ENCODE measurements at places on chromosomes 1 and 21.

DNA sequence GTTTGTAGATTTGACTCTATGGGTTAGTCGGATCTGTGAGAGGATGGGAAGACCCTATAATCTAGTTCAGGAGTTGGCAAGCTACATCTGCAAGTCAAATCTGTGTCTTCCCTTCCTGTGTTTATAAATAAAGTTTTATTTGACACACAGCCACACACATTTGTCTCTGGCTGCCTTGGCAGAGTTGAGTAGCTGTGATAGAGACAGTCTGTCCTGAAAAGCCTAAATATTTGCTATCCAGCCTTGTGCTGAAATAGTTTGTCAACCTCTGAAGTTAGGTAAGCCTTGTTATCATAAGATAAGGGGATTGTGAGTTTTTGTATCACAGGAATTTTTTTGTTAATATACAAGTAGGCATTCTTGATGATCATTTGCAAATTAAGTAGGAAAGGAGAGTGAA, 136.8 kb downstream of the NOS1AP start:
- DNase-seq: no peak

GRCh38 chr1:29317063-29317915, 81.0 kb downstream of the PTPRU start:
- DNase-seq: no peak

- DNase-seq: no peak
Measured at GRCh38 chr1:25037174-25038074, 107.3 kb upstream of the RUNX3 start.

- peak; percentile 46 for DNase-seq
Measured at GRCh38 chr1:154943649-154944400, 7.3 kb upstream of the PMVK start.

- DNase-seq: no peak
Measured at GRCh38 chr1:159068886-159069285, 7.7 kb downstream of the AIM2 start.

DNA sequence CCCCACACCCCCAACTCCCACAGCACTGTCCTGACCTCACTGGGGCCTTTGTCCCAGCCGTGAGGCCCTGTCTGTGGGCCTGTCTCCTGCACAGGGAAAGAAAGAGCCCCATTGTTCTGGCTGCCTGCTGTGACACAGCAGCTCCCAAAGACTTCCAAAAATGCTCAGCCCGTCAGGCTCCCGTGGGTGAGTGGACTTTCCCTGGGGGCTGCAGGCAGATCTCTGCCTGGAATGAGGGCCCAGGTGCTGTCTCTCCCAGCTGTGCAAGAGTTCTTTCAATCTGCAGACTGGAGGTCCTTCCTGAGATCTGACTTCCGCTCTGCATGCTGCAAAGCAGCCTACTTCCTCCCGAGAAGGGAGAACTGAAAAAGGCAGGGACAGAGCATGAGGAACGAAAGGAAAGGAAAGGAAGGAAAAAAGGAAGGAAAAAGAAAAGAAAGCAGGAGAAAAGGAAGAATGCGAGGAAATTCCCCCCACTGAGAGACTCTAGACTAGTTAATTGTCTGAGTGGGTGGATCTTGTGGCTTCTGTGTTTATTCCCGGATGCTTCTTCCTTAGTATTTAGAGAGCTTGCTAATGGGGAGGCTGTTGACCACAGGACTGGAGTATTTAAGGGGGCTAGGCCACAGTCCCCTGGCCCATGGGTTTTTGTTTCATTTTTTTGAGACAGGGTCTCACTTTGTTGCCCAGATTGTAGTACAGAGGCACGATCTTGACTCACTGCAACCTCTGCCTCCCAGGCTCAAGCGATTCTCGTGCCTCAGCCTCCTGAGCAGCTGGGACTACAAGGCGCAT, 15.0 kb downstream of the NES start:
- DNase-seq: no peak

- no peak for DNase-seq
Measured at GRCh38 chr1:23200883-23201282, 16.4 kb downstream of the HTR1D start.

DNA sequence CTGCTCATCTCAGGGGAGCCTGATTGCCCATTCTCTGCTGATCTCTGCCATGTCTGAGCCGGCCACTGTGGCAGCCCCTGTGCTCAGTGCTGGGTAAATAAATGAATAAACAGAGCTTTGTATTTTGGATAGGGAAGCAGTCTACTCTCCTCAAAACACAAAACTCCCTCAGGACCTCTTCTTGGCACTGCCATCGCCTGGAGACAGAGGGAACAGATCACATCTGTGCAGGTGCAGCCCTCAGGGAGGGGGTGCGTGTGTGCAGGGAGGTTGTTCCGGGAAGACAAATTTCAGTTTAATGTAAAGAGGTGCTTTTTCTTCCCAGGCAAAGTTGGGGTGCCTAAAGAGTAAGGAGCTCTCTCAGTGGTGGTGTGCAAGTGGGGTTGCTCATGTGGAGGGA, 7.7 kb upstream of the FAM167B start:
- DNase-seq: peak; percentile 70

- no peak for DNase-seq
Measured at GRCh38 chr1:53868565-53868964, 21.0 kb downstream of the YIPF1 start.

DNA sequence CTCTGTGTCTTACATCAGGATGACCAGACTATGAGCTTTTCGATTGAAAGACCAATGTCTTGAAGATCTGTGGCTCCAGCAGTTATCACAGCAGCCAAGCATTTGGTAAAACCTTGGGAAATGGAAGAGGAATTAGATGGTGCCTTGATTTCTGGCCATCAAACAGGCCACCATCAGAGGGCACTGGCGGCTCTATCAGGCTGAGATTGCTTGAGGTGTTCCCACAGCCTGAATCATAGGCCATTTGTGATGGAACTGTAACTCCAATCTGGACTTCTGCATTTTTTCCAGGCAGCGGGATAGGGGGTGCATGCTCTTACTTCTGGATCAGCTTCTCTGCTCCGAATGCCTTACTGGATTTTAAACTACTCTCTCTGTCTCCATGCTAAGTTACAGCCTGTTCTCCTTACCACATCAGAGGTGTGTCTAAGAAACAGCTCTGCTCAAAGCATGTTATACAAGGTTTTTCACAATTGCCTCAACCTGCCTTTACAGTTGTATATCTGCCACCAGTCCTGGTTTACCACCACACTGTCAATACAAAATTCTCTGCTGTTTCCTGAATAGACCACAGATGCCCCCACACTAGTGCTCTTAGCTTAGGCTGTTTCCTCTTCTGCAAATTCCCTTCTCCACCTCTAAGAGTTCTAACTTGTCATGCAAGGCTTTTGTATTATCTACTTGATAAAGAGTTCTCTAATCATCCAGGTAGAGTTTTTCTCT, 180.9 kb downstream of the PTGER3 start:
- no peak for DNase-seq

DNA sequence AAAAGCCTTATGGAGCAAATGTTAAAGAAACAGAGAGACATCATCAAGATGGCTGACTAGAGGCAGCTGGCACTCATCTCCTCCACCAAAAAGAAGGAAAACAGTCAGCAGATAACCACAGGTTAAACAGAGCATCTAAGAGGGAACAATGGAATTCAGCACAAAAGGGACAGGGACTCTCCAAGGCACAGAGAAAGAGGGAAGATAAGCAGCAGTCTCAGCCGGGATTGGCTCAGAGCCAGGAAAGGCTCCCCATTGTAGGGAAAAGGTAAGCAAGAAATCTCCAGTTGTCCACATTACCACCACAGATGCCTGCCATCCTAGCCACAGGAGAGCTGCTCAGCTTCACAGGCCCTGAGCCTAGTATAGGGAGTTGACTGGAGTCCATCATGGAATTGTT, 605.5 kb downstream of the SMYD3 start:
- no peak for DNase-seq

GRCh38 chr1:222843469-222844410, 28.9 kb downstream of the DISP1 start:
- no peak for DNase-seq

- no peak for DNase-seq
Measured at GRCh38 chr1:193479187-193479586, 292.8 kb upstream of the B3GALT2 start.

- DNase-seq: no peak
Measured at GRCh38 chr1:218659911-218660677, 315.0 kb downstream of the TGFB2 start.

DNA sequence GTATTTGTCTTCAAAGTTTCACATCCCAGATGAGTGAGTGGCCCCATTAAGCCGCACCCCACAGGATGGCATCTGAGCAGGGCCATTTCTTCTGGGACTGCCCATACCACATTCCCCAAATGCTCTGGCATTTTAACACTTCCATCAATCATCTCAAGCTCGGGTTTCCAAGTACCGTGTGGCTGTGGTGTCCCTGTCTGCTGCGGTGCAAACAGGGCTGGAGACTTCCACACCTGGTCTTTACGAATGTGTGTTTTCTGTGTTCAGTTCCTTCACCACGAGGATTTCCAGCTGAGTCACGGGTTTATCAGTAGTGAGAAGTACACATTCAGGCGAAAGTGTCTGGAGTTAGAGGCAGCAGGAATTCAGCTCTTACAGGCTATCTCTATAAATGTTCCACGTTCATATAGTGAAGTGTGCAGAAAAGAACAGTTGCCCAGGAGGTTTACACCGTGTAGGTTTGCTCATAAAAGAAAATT, 195.2 kb downstream of the RHOU start:
- no peak for DNase-seq

DNA sequence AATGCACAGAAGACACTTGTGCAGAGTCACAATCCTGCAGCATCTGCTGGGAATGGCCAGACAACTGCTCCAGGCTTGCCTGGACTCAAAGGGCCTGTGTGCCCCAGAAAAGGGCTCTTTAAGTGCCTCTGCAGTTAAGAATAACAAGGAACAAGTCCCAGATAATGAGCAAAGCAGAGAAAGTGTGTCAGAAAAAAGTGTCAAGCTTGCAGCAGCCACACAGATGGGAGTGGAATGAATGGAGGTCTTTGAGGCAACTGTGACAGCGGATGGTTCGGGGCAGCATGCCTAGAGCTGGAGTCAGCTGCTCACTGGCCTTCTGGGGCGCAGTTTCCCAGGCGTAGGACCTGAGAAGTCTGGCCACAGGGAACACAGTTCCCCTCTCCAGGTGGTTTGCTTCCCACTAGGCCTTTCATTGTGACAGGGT, 5.1 kb downstream of the PARP1 start:
- no peak for DNase-seq

GRCh38 chr1:243341074-243341473, 85.2 kb downstream of the SDCCAG8 start:
- DNase-seq: no peak

DNA sequence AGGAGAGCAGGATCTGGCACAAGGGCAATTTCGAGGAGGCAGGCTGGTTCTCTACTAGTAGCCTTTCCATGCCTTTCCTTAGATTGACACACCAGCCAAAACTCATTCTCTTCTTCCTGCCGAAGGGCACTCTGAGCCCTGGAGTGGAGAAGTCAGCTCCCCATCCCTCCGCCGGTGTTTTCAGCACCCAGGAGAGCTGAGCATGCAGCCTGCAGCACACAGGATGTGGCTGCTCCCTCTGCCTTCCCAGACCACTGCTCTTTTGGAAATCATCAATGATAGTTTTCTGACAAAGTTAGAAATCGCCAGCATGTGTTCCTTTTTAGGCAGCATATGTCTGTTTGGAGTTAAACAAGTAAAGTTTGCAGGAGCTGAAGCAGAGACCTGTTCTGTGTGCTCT, 11.7 kb downstream of the RNU5D-1 start:
- no peak for DNase-seq

- no peak for DNase-seq
Measured at GRCh38 chr1:6048179-6048867, 2.6 kb downstream of the KCNAB2 start.

DNA sequence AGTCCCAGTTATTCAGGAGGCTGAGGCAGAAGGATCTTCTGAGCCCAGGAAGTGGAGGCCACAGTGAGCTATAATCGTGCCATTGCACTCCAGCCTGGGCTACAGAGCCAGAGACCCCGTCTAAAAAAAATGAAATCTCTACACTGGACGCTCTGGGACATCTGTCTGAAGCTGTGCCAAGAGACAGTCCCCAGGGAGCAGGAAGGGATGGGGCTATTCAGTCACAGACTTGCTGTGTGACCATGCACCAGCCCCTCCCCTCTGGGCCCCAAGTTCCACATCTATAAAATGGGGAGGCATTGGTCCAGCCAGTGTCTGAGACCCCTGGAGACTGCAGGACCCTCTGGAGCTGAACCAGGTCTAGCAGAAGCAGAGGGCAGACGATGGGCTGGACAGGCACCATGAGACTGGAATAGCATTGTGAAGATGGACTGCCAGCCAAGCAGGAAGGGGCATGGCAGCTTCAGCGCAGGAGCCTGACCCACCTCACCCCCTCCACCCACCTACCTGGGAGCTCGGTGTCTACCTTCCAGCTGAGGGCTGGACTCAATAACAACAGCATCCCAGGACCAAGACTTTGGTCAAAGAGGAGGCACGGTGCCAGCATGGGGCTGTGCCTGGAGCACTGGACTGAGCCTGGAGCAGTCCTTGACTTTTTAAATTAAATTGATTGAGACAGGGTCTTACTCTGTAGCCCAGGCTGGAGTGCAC, 1.4 kb downstream of the TMEM54 start:
- DNase-seq: no peak

DNA sequence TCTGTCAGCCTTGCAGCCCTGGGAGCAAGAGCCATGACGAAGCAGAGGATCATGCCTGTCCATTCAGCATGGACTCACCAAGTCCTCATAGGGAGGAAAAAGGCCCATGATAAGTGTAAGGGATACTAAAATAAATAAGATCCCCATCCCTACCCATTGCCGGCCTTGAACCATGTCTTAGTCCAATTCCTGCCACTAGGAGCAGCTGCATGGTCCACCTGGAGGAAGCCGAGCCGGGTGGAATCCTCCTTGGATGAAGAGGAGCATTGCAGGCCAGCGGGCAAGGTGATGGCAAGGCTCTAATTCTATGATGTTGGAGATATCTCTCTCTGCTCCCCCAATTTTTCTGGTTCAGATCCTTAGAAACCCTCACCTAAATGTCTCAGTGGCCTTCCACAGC, 38.7 kb upstream of the SYT6 start:
- DNase-seq: no peak

- DNase-seq: no peak
Measured at GRCh38 chr1:169529068-169529642, 43.4 kb upstream of the SLC19A2 start.

- no peak for DNase-seq
Measured at GRCh38 chr1:184911103-184911745, 63.1 kb downstream of the NIBAN1 start.

GRCh38 chr1:59427155-59427554, 130.3 kb downstream of the FGGY start:
- no peak for DNase-seq

DNA sequence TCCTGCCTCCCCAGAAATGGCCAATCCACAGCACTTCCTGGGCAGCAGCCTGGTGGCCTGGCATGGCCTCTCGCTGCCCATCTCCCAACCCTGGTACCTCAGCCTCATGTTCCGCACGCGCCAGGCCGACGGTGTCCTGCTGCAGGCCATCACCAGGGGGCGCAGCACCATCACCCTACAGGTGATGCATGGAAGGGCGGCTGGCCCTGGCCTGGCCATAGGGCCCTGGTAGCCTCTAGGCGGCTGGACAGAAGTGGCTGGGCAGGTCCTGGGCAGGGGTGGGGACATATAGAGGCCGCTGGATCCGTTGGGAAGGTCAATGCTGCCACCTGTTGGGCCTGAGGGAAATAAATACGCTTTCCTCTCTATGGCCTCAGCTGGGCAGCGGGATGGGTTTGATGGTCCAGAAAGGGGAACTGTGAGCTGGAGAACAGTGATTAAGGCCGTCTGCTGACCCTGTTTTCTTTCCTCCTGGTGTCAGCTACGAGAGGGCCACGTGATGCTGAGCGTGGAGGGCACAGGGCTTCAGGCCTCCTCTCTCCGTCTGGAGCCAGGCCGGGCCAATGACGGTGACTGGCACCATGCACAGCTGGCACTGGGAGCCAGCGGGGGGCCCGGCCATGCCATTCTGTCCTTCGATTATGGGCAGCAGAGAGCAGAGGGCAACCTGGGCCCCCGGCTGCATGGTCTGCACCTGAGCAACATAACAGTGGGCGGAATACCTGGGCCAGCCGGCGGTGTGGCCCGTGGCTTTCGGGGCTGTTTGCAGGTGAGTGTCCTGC, 14.4 kb downstream of the CELSR2 start:
- DNase-seq: peak; percentile 28
